Stimulated activated CD8-positive, alpha-beta memory T cell treated with anti-CD3 and anti-CD28 coated beads, Interleukin-7, amount 100 ng/mL, for 1 hour (primary cell): ENCODE measurements at places on chromosomes 6 and 20.

DNA sequence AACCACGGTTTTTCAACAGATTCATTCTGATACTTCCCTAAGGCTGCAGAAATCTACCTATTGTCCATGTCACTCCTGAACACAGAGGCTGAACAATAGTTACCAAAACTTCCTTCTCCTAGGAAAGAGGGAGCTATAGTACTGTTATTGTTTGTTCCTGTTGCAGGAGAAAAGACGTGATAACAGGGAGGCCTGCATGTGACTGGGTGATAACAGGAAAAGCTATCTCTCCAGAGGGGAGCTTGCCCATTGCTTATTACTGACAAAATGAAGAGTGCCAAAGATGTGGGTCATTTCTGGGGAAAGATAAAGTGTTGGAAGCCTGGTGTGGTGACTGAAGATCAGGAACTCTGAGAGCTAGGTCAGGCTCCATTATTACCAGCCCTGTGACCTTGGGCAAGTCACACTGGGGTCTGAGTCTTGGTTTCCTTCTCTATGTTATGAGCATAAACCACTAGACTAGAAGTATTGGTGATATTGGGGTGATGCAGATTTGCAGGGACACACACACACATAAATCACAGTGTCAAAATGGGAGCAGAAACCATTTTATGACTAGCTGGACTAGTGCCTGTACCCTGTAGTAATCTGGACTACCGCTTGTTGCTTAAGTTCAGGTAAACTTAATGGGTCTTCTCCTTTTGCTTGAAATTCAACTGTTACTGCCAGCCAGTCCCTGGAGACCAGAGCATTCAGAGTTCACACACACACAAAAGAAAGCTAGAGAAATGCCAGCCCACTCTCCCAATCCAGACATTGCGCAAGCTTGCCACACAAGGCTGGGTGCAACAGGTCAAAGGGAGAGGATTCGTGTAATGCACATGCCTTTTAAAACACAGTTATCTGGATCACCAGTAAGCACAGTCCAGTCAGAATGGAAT is 136.0 kb upstream of the CNR1 start:
- DNase-seq: no peak

DNA sequence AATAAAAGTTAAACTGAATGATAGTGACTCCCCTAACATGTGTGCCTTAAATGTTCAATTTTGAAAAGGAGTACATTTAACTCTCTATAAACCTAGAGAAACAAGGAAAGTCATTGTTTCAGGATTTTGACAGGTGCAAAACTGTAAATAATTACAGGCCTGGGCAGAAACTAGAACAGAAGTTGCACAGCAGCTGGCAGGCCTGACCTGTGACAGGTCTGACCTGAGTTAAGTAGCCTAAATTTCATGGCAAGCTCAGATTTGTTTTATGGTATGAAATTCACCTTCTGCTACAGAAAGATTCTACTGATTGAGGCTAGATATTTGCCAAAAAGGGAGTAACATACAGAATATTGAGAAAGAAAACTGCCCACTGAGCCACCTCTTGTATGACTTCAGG is 166.1 kb downstream of the CDKAL1 start:
- DNase-seq: no peak

DNA sequence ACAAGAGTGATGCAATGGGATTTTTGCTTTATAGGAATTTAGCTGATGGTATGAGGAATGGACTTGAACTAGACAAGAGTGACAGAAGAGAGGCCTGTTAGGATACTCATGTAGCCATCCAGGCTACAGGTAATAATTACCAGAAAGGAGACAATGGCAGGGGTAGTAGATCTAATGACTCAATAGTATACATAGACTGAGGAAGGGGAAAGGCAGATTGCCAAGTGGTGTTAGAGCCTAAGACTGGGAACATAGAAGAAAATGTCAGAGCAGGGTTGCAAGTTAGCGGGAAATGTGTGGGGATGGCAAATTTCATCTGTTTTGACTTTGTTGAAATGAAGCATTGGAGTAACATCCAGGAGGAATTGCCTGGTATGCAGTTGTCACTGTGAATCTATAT is 295.6 kb downstream of the UTRN start:
- DNase-seq: no peak

DNA sequence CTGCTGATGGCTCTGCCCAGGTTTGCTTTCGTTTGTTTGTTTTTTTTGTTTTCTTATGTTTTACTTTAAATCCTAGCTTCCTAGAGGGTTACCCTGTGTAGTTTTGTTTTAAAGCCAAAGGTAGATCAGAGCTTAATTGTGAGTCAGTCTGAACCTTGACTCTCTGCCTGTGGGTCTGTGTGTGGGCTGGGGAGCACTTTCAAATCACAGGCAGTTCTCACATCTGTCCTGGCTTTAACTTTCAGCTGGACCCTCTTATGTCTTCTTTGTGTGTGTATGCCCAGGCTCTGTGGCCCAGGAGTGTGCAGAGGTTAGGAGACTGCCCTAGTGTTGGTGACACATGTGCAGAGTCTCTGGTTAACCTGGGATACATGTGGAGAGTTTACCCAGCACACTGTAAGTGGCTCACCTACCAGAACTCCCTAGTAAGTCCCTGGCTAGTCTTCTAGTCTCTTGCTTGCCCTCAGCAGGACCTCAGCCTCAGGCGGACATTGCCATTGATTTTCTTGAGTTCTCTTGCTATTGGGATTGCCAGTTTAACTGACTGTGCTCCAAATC is 19.0 kb downstream of the HIVEP1 start:
- no peak for DNase-seq

GRCh38 chr20:17859616-17860232 is 108.9 kb downstream of the SNX5 start:
- no peak for DNase-seq

DNA sequence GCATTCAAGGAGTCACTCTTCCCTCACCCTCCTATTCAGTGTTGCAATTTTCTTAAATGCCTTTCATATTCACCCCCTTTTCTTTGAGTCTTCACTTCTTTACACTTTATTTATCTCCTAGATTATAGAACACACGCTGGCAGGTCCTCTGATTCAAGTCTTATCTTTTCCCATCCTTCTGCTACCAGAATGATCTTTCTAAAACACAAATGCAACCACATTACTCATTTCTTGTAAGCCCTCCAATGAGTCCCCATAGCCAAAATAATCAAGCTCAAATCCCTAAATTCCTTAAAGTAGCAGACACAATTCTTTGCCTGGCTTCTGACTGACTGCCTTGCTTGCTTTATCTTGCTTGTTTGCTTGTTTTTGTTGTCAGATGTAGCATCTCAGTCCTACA is 920.0 kb downstream of the TFAP2A start:
- DNase-seq: no peak

- DNase-seq: peak; percentile 41
Measured at GRCh38 chr6:17156112-17156921, 54.5 kb downstream of the STMND1 start.

DNA sequence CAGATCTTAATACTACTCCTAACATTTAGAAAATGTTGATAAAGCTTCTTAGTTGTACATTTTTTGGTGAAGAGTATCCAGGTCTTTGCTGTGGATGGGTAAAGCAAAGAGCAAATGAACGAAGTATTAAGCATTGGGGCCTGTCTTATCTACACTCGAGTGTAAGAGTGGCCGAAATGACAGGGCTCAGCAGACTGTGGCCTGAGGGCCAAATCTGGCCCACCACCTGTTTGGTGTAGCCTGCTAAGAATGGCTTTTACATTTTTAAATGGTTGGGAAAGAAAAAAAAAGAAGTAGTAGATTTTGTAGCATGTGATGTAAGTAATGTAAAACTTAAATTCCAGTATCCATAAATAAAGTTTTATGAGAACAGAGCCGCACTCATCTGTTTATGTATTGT is 19.4 kb upstream of the MAPK13 start:
- no peak for DNase-seq

GRCh38 chr6:34852406-34853085 is 35.3 kb downstream of the TAF11 start:
- DNase-seq: no peak

GRCh38 chr6:157656437-157656997 is 166.5 kb upstream of the SNX9 start:
- DNase-seq: no peak
